ENCODE measurements at places on chromosomes 7 and 10. TPM values are rescaled to one million over a fixed set of nuclear protein-coding genes. Genes with fewer than 3 reads are reported as not detected.

OR2A1 gene
- not detected for total RNA-seq

DNA sequence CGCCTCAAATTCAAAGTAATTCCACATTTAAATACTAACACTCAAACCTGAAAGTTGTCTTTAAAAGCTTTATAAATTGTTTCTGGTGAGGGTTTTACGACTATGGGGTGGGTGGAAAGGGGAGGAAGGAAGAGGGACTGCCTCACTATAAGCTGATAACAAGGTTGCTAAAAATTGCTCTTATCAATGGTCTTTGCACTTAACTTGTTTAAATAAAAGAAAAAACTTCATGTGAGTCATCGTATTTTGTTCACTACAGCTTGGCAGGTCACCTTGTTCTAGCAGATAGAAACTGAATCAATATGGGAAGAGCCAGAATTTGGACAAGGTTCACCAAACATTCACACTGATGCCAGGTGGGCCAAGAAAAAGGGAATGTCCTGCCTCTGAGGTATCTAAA, 129.2 kb downstream of the TES start:
- DNase-seq: no peak

DNA sequence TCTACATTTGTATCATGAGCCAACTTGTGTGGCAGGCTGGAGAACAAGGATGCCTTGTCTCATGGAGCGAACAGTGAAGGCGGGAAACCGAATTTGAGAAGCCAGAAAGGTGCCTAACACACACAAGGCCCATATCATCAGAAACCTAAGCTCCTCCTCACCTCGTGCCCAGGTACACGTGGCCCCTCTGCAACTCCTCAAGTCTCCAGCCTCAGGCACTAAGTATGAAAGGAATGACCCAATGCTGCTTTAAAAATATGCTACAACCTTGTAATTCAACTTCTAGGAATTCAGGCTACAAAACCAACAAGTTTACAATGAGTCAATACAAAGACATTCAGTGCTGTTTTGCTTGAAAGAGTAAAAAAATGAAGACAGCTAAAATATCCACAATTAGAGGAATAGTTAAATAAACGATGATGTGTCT, 95.7 kb downstream of the CDK6 start:
- no peak for DNase-seq

DNA sequence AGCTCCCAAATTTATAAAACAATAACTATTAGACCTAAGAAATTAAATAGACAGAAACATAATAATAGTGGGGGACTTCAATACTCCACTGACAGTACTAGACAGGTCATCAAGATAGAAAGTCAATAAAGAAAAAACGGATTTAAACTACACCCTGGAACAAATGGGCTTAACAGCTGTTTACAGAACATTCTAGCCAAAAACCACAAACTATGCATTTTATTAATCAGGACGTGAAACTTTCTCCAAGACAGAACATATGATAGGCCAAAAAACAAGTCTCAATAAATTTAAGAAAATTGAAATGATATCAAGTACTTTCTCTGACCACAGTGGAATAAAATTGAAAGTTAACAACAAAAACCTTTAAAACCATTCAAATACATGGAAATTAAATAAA, 46.4 kb downstream of the ZNF680 start:
- no peak for DNase-seq

ZP3 gene
- total RNA-seq: 11.8 TPM

DNA sequence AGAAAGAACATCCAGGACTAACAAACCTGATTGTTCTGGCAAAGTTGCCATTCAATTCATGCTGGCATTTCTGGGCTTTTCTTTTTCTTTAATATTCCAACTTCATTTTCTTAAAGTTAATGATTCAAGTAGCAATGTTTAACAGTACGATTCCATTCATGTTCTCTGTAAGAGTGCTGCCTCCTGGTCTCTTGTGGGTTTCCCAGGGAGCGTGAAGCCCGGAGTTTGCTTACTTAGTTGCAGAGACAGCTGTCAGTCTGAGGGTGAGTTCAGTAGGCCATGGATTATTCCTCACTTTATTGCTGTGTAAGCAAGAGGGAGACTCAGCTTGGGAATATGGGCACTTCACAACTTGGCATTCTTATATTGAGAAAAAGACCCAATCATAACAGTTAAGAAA, 142.2 kb downstream of the TWIST1 start:
- DNase-seq: no peak

DNA sequence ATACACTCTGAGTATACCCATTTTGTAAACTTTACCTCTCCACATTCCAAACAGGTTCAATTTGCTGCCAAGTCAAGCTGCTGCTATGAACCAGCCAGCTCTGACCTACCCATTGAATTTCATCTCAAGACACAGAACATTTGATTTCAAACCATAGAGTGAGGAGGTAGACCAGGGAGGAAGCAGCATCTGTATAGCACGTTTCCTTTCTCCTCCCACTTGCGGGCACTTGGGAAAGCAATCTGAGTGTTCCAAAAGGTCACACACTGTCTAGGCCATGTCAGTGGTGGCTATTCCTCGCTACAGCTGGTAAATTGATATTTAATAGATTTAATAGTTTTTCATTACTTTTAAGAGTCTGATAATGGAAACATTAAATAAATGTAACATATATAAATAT, 147.8 kb upstream of the EEPD1 start:
- DNase-seq: no peak

- no peak for DNase-seq
These were observed 17.5 kb downstream of the VPS50 start for GRCh38 chr7:93249491-93250148.

GRCh38 chr10:71590781-71591350, 128.7 kb downstream of the C10orf105 start:
- no peak for DNase-seq

- DNase-seq: no peak
These were observed 672.4 kb upstream of the GALNT17 start for GRCh38 chr7:70459546-70459945.
